Stimulated activated CD4-positive, alpha-beta T cell treated with anti-CD3 and anti-CD28 coated beads, Interleukin-4, amount 100 ng/mL, for 1 hour (primary cell): ENCODE measurements at places on chromosomes 5 and 9.

DNA sequence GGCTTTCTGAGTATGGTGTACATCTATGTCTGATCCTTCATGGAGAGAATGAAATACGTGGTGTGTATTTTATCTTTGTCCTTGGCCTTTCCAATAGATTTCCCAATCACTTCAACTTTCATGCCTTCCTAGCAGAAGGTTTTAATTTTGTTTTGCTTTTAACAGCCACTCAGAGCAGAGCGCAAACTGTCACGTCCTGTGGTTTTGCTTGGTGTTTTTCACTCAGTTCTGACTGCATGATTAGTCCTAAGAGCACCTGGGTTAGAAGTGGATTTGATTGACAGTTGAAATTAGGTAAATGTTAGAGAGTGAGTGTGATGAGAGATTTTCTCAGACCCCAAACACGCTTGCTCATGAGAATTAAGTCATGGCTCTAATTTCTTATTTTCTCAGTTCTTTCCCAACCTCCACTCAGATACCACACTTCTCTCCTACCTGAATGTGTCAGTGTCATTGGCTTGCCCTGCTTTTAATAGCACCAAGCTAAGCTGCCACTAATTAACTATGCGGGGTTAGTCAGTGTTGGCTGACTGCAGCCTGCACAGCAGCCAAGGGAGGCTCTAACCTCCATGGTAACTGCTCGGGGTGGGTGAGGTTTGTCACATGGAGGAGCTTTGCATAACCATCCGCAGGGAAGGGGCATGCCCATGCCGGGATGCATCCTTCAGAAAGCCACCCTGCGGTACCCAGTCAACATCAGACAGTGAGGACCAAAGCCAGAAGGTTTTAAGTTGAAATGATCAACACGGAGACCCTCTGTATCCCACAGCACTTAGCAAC lies 173.4 kb downstream of the NR3C1 start:
- no peak for DNase-seq

- no peak for DNase-seq
These were observed 153.1 kb upstream of the ELL2 start for GRCh38 chr5:96114736-96115135.

- no peak for DNase-seq
These were observed 22.6 kb downstream of the SGTB start for GRCh38 chr5:65699338-65699737.

DNA sequence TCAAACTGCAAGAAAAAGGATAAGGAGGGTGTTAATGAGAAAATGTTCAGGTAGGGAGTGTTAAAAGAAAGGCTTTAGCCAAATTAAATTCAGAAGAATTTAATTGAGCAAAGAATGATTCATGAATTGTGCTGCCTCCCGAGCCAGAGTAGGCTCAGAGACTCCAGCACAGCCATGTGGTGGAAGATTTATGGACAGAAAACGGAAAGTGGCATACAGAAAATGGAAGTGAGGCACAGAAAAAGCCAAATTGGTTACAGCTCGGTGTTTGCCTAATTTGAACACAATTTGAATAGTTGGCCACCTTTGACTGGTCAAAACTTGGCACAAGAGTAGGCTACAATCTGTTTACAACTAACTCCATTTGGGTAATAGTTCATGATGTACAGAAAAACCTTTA lies 9.6 kb upstream of the SLC30A5 start:
- DNase-seq, result no peak

- DNase-seq, result no peak
These were observed 290.5 kb downstream of the CCDC171 start for GRCh38 chr9:15843316-15843715.

- no peak for DNase-seq
These were observed 276.8 kb upstream of the CLINT1 start for GRCh38 chr5:158135682-158136179.
